ENCODE measurements at places on chromosomes 4 and X.
A peak's percentile ranks its signal among the peaks of the same experiment; 100 is the strongest.

GRCh38 chrX:17521871-17522693 is 147.1 kb downstream of the NHS start:
- no peak for DNase-seq

- peak; percentile 24 for DNase-seq
These were observed 66.0 kb upstream of the GEMIN8 start for GRCh38 chrX:14095702-14096101.

- DNase-seq = no peak
These were observed 98.0 kb upstream of the SORBS2 start for GRCh38 chr4:185909972-185910371.

- no peak for DNase-seq
These were observed 26.7 kb downstream of the SH3RF1 start for GRCh38 chr4:169243825-169244609.

- no peak for DNase-seq
These were observed 45.2 kb upstream of the BMP15 start for GRCh38 chrX:50865311-50865710.

DNA sequence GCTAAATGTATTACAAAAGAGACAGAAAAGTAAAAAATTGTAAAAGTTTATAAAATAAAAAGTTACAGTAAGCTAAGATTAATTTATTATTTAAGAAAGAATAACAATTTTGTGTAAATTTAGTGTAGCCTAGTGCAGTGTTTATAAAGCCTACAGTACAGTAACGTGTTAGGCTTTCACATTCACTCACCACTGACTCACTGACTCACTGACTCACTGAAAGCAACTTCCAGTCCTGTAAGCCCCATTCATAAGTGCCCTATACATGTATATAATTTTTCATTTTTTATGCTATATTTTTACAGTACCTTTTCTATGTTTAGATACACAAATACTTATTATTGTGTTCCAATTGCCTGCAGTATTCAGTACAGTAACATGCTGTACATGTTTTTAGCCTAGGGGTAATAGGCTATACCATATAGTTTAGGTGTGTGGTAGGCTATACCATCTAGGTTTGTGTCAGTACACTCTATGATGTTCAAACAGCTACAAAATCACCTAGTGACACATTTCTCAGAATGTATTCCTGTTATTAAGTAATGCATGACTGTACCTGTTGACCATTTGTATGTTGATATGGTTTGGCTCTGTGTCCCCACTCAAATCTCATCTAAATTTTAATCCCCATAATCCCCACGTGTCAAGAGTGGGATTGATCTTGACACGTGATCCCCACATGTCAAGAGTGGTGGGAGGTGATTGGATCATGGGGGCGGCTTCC is 57.9 kb downstream of the CFAP299 start:
- DNase-seq = no peak

- DNase-seq = no peak
These were observed 115.1 kb downstream of the STK32B start for GRCh38 chr4:5166377-5166776.

DNA sequence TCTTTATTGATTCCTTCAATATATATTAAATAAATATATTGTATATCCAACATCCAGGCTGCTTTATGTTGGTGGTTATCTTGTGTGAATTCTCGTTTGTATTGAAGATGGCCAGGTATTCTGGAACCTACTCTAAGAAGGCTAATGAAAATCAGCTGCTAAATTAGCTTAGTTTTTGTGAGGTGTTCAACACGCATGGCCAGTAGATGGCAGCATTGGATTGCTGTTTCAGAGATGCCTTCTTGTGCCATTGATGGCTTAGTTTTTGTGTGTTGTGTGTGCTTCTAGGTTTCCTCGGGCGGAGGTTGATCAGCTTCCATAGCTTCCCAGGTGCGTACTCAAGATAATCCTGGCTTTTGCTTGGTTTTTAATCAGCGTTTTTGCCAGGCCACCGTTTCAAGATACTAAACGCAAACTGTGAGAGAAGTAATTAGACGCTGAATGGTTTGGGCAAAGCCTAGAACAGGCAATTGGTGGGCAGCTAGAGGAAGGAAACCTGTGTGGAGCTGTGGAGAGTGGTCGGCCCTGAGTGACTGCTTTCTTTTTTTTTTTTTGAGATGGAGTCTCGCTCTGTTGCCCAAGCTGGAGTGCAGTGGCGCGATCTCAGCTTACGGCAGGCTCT is 15.1 kb downstream of the NOCT start:
- peak; percentile 71 for DNase-seq

GRCh38 chr4:89108091-89108490 is 3.2 kb upstream of the TIGD2 start:
- no peak for DNase-seq

- DNase-seq = no peak
These were observed 107.9 kb downstream of the PTTG2 start for GRCh38 chr4:38068107-38068506.

- no peak for DNase-seq
These were observed 50.5 kb downstream of the GRK4 start for GRCh38 chr4:3013839-3014350.

- no peak for DNase-seq
These were observed 164.4 kb upstream of the RAPGEF2 start for GRCh38 chr4:158938220-158939044.

DNA sequence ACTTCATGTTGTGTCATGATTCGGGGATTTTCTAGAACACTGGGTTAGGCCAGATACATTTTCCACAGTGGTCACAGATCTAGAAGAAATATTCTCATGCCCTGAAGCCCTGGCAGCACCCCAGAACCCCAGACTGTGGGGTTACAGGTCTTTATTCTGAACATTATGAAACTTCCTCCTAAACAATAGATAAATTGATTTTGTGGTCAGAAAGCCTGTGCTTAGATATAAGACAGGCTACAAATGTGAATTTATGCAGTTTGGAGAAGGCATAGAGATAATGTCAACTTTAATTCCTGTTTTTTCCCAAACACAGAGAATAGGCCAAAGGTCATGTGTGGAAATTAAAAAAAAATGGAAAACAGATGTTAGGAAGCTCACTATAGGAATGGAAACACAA is 492.9 kb downstream of the SPRY1 start:
- DNase-seq = no peak

GRCh38 chrX:42027367-42028000 is 104.1 kb upstream of the CASK start:
- no peak for DNase-seq

- no peak for DNase-seq
These were observed 9.2 kb downstream of the WDR1 start for GRCh38 chr4:10107111-10108091.

- DNase-seq = peak; percentile 35
These were observed 70.2 kb downstream of the GC start for GRCh38 chr4:71713611-71714203.

- DNase-seq = no peak
These were observed 103.5 kb downstream of the RPA4 start for GRCh38 chrX:96987228-96987627.

- no peak for DNase-seq
These were observed 31.0 kb downstream of the KDM6A start for GRCh38 chrX:44903830-44904530.

- DNase-seq = no peak
These were observed 8.0 kb downstream of the REELD1 start for GRCh38 chr4:146222313-146222712.

DNA sequence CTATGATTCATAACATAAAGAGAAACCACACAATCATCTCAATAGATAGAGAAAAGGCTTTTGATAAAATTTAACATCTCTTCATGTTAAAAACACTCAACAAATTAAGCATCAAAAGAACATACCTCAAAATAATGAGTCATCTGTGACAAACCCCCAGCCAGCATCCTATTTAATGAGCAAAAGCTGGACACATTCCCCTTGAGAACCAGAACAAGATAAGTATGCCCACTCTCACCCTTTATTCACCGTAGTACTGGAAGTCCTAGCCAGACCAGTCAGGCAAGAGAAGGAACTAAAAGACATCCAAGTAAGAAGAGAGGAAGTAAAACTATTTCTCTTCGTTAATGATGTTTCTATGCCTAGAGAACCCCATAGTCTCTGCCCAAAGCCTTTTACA is 507.2 kb downstream of the PABPC4L start:
- DNase-seq = no peak

DNA sequence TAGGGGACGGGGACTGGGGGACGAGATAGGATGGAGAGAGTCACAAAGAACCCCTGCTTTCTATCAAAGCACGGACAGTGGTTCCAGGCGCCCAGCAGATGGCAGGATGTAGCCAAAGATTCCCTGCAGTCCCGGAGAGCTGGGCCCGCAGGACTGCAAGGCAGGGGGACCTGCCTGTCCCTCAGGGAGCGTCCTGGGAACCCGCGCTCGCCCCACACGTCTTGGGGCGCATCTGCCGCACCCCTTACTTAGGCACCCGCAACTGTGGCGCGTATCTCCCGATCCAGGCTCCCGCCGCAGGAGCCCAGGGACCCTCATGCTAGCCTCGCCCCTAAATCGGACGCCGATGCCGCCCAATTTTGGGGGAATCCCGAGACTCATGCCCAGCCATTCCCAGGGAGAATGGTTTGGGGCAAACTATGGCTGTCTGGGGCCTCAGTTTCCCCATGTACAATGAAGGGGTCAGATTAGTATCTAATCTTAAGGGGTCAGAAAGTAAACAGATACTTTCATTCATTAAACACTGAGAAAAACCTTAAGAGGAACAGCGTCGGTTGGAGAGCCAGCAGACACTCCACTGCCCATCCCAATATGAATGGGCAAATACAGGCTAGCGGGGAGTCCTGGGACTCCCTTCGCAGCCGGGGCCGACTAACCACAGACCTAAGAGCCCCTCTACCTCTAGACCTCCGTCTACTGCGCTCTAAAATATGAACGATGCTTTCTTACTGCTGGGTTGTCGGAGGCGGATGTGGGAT is 581 bp upstream of the STK32B start:
- DNase-seq = no peak

DNA sequence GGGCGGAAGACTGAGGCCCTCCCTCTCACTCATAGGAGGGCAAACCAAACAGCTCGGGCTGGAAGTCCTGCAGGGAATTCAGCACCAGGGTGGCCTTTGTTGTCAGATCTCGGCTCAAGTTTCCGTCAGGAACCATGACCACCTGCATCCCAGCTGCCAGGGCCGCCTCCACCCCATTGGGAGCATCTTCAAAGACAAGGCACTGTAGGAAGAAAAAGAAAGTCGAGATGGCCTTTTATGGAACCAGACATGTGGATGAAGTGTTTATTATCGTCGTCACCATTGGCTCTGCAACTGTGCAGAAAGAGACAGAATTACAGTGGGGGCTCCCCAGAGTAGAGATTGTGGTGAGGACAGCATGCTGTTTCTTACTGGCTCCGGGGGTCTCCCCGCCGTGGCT is 97.2 kb upstream of the STS start:
- DNase-seq = no peak

- DNase-seq = no peak
These were observed 37.0 kb upstream of the HERC5 start for GRCh38 chr4:88419874-88420273.

DNA sequence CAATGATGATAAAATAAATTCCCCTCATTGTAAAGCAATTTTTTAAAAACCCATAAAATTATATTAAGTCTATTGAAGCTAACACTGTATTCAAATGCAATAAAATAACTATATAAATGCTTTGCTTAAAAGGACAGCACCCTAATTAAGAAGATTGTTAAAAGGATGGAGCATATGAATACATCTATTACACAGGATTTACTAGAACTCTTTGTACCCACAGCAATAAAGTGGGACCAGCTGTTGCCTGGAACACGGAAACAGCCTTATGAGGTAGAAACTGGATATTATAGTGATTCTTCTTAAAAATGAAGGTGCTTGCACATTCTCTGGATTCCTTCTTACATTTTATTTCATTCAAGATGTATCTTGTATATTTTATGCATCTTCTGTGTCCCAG is 298.7 kb upstream of the KLF3 start:
- no peak for DNase-seq

DNA sequence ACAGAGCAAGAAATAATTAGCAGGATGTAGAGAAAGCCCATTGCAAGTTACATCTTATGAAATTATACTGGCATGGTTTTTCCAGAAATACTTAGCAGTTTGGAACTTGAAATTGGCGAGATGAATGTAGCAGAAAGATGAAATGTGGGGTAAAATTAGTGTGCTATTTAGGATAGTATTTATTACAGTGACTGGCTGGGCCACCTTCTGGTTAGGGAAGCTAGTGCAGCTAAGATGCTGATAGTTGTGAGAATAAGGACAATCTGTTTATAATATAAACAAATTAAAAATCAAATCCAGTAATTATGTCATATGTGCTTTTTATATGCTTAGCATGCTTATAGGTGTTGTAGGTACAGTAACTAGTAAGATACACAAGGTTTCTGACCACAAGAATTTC is 74.8 kb downstream of the IL15 start:
- no peak for DNase-seq

DNA sequence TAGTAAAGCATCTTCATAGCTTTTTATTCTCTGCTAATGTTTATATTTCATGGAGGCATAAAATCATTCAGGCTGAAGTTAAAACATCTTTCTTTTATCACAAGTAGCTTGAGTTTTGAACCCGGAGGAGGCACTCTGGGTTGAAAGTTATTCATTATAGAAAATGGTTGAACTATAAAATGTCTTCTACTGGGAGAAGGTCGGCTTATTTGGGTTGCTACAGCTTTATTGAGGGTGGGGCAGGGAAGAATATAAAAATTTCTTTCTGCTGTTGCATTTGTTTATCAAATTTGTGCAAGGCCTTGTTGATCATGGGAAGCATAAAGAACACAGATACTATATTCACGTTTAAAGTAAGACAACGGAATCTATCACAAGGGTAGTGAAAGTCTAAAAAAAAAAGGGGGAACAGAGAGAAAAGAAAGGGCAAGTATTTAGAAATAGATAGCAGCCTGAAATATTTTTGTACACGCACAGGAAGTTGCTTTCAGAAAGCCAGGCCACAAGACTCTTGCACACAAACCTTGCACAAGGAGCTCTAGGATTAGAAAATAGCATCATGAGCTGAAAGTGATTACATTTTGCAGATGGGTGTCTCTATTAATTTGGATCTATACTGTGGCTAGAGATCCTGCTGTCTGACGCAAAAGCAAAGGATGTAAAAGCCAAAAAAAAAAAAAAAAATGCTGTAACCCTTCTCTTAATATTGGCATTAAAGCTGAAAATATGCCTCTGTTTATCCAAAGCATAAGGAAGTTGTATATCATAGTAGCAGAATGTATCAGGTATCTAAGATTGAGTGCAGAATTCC is 37.2 kb upstream of the FAM9C start:
- DNase-seq = no peak

DNA sequence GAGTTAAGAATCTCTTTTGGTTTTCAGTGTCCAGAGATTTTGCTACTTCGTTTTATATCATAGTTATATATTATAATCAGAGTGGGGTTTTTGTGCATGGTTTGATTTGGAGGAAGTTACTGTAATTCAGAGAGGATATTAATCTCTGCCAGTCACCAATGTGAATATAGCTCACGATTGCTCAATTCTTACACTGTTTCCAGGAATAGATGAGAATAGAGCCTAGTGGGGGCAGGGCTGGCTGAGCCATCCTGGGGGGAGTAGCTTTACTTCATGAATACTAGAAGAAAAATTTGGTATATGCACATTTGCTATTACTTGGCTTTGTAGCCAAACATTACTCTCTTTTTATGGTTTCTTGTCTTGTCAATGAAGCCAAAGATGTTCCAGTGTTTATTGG is 60.9 kb upstream of the TRPC3 start:
- DNase-seq = no peak
